Smooth muscle cell of trachea (primary cell): ENCODE measurements at places on chromosomes 13 and 19. TPM values are rescaled to one million over a fixed set of nuclear protein-coding genes. Genes with fewer than 3 reads are reported as not detected.

CLEC4M gene
- not detected in 2 replicates for total RNA-seq

ONECUT3 gene
- under 0.01 TPM in 1 of 2 replicates, not detected in the other for total RNA-seq

ISYNA1 gene
- 8.1 and 26.5 TPM in 2 replicates for total RNA-seq

EHD2 gene
- total RNA-seq: 244 and 347 TPM in 2 replicates

C19orf67 gene
- total RNA-seq: 0.17 TPM in 1 of 2 replicates, not detected in the other

KIR2DL4 gene
- not detected in 2 replicates for total RNA-seq

KCNN1 gene
- total RNA-seq: 0.15 and 0.50 TPM in 2 replicates

CEACAM7 gene
- not detected in 2 replicates for total RNA-seq

ADGRE3 gene
- total RNA-seq: not detected in 2 replicates

S1PR5 gene
- total RNA-seq: 0.15 and 0.17 TPM in 2 replicates

COPE gene
- 224 and 299 TPM in 2 replicates for total RNA-seq

MBD3L2 gene
- not detected in 2 replicates for total RNA-seq

AMER2 gene
- total RNA-seq: not detected in 2 replicates

BST2 gene
- 0.99 and 3.8 TPM in 2 replicates for total RNA-seq

PCSK4 gene
- total RNA-seq: 1.5 and 4.0 TPM in 2 replicates

KIR3DL2 gene
- total RNA-seq: not detected in 2 replicates

MIR17HG gene
- 1.7 and 3.3 TPM in 2 replicates for total RNA-seq

MEDAG gene
- total RNA-seq: 43.5 and 101 TPM in 2 replicates

CAMSAP3 gene
- under 0.01 TPM in 1 of 2 replicates, not detected in the other for total RNA-seq

TTC9B gene
- 0.17 TPM in 1 of 2 replicates, not detected in the other for total RNA-seq

SHC2 gene
- 1.0 and 10.3 TPM in 2 replicates for total RNA-seq

ZNF98 gene
- total RNA-seq: not detected in 2 replicates
